A375 (cell line): ENCODE measurements at places on chromosomes 6 and 20. TPM values are rescaled to one million over a fixed set of nuclear protein-coding genes. Genes with fewer than 3 reads are reported as not detected.

Gene RAET1L
- 0.08 TPM in 1 of 2 replicates, not detected in the other for total RNA-seq

Gene GATA5
- total RNA-seq, result not detected in 2 replicates

Gene TMEM244
- total RNA-seq, result 0.75 TPM in 1 of 2 replicates, not detected in the other

Gene EEF1E1
- total RNA-seq, result 59.7 and 72.9 TPM in 2 replicates

Gene PRND
- total RNA-seq, result not detected in 2 replicates

Gene ZBP1
- not detected in 2 replicates for total RNA-seq

Gene AVP
- not detected in 2 replicates for total RNA-seq

Gene TGM3
- not detected in 2 replicates for total RNA-seq

Gene ECT2L
- total RNA-seq, result not detected in 2 replicates

Gene EDN3
- not detected in 2 replicates for total RNA-seq

Gene TDP2
- total RNA-seq, result 9.1 and 11.2 TPM in 2 replicates

Gene OPN5
- total RNA-seq, result not detected in 2 replicates

Gene BPIFB6
- not detected in 2 replicates for total RNA-seq

Gene CLVS2
- total RNA-seq, result 0.13 and 0.60 TPM in 2 replicates

Gene CYP39A1
- 0.11 and 0.19 TPM in 2 replicates for total RNA-seq

Gene GSTA1
- not detected in 2 replicates for total RNA-seq

Gene ARFGEF3
- 1.3 and 1.4 TPM in 2 replicates for total RNA-seq

Gene KCNK5
- total RNA-seq, result 7.8 and 10.6 TPM in 2 replicates

Gene KIAA1755
- 4.4 and 7.7 TPM in 2 replicates for total RNA-seq

Gene ZSCAN16
- 3.8 and 5.2 TPM in 2 replicates for total RNA-seq

Gene DAAM2
- total RNA-seq, result 7.0 and 8.3 TPM in 2 replicates

Gene PIM1
- total RNA-seq, result 14.0 and 18.5 TPM in 2 replicates

Gene GTF3C6
- total RNA-seq, result 73.9 and 77.7 TPM in 2 replicates

Gene FAM209B
- total RNA-seq, result 1.1 TPM in 1 of 2 replicates, not detected in the other

Gene MUCL3
- not detected in 2 replicates for total RNA-seq

Gene TSBP1
- total RNA-seq, result 0.08 TPM in 1 of 2 replicates, not detected in the other

Gene SLC4A11
- 1.5 and 1.7 TPM in 2 replicates for total RNA-seq

Gene LSM14B
- total RNA-seq, result 38.4 and 40.3 TPM in 2 replicates

Gene LZTS3
- total RNA-seq, result 3.6 and 3.7 TPM in 2 replicates

Gene BNIP5
- not detected in 2 replicates for total RNA-seq

Gene LY86
- not detected in 2 replicates for total RNA-seq

Gene C6orf141
- 35.9 and 37.0 TPM in 2 replicates for total RNA-seq

Gene GRIK2
- total RNA-seq, result 5.8 and 9.0 TPM in 2 replicates

Gene KCNB1
- total RNA-seq, result not detected in 2 replicates

Gene GPSM3
- total RNA-seq, result 13.7 and 15.4 TPM in 2 replicates

Gene ABHD16A
- total RNA-seq, result 25.7 and 26.1 TPM in 2 replicates

Gene RAET1G
- 0.34 and 0.49 TPM in 2 replicates for total RNA-seq

Gene MEI4
- 0.05 TPM in 1 of 2 replicates, not detected in the other for total RNA-seq

Gene TOX2
- 7.7 and 8.4 TPM in 2 replicates for total RNA-seq

Gene RAD21L1
- not detected in 2 replicates for total RNA-seq

Gene ARMH2
- not detected in 2 replicates for total RNA-seq
